ENCODE measurements at places on chromosomes 3 and 15. TPM values are rescaled to one million over a fixed set of nuclear protein-coding genes. Genes with fewer than 3 reads are reported as not detected.

GRCh38 chr3:66532160-66532587 is 31.4 kb upstream of the LRIG1 start:
- H3K27me3 ChIP-seq = no peaks in the 10 kb centered on the region
- H3K27ac ChIP-seq = no peak overlapping the region
- H3K4me3 ChIP-seq = no peak overlapping the region
- no peaks in the 10 kb centered on the region for H3K36me3 ChIP-seq
- DNase-seq = no peak

GRCh38 chr3:184713040-184713355 is 1.1 kb upstream of the MAGEF1 start:
- no peak overlapping the region for H3K27ac ChIP-seq
- no peaks in the 10 kb centered on the region for H3K36me3 ChIP-seq
- no peak for DNase-seq

Gene TCF12
- 95.6 TPM for total RNA-seq

DNA sequence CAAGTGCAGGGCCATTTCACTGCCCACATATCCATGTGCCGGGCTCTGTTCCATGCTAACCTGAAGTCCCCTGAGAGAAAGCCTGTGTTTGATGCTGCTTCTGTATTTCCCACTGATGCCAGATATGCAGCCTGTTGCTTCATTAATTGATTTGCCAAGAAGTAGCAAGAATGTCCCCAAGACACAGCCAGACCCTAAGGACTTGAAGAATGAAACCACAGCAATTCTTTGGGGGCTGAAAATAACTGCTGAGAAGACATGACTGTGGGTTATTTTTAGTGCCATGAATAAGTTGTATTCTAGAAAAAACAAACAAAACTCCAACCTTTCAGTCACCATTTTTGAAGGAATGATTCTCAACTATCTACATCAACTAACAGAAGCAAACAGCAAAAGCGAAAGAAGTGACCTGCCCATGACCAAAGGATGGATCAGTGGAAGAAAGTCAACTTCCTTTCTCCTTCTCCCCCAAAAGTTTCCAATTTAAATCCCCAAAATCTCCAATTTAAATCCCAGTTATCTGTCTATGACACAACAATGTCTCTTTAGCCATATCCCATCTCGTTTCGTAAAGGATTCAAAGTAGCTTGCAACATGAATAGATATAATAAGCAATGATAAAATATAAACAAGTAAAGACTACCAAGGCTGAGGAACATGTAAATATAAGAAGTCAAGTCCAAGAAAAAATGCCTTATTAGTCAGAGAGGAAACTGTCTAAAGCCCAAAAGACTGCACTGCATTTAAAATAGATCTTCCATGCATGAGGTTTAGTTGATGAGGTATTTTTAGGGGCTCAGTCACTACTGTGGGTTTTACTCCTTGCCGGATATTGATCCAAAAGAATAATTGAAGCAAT is 226.8 kb downstream of the DTWD1 start:
- no peaks in the 10 kb centered on the region for H3K4me1 ChIP-seq
- no peaks in the 10 kb centered on the region for H3K27me3 ChIP-seq
- H3K27ac ChIP-seq = no peak overlapping the region
- DNase-seq = no peak
- H3K36me3 ChIP-seq = no peaks in the 10 kb centered on the region

DNA sequence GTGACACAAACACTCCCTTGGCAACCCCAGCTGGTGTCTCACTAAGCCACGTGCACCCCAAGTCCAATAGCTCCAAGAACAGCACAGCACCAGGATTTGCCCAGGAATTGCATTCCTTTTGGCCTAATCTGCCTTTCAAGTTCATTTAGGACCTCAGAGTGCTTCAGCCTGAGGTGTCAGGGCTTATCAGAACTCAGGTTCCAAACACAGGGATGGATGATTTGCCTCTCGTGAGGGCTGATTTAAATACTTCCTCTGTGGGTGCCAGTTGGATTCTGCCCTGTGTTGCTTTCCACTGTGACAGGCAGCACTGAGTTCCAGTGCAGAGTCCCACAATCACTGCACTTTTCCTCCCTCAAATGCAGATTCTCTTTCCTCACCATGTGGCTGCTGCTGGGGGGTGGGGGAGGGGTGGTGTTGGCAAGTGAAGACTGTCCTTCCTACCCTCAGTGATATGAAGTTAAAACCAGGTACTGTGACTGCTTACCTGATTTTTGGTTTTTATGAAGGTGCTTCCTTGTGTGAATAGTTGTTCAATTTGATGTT is 204.3 kb upstream of the STAC start:
- H3K36me3 ChIP-seq = no peaks in the 10 kb centered on the region
- no peaks in the 10 kb centered on the region for H3K27me3 ChIP-seq

All from spleen (tissue), 13 donors.